ENCODE measurements at places on chromosomes 13 and 19.

- no peak for DNase-seq
Measured at GRCh38 chr13:79711631-79712030, 230.7 kb downstream of the NDFIP2 start.

GRCh38 chr19:38869836-38870607 lies 8.1 kb downstream of the RINL start:
- DNase-seq: peak; percentile 75

- peak; percentile 21 for DNase-seq
Measured at GRCh38 chr19:38093587-38093986, 130.4 kb downstream of the DPF1 start.

GRCh38 chr13:39185326-39185725 lies 147.1 kb downstream of the NHLRC3 start:
- no peak for DNase-seq

DNA sequence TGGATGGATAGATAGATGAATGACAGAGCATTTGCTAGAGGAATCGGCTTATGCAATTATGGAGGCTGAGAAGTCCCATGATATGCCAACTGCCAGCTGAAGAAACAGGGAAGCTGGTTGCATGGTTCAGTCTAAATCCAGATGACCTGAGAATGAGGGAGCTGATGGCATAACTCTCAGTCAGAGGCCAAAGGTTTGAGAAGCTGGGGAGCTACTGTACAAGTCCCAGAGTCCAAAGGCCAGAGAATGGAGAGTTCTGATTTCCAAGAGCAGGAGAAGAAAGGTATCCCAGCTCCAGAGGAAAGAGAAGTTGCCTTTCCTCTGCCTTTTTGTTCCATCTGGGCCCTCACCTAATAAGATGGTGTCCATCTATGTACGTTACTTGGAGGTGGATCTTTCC lies 108.3 kb downstream of the CDK8 start:
- DNase-seq: no peak
